ENCODE measurements at places on chromosomes 6 and 20.
A peak's percentile ranks its signal among the peaks of the same experiment; 100 is the strongest.

- DNase-seq, result no peak
Measured at GRCh38 chr6:30769853-30770524, 25.6 kb upstream of the IER3 start.

GRCh38 chr6:8758412-8758811 lies 323.1 kb upstream of the SLC35B3 start:
- DNase-seq, result no peak

- DNase-seq, result peak; percentile 24
Measured at GRCh38 chr6:6610031-6610591, 21.6 kb downstream of the LY86 start.

DNA sequence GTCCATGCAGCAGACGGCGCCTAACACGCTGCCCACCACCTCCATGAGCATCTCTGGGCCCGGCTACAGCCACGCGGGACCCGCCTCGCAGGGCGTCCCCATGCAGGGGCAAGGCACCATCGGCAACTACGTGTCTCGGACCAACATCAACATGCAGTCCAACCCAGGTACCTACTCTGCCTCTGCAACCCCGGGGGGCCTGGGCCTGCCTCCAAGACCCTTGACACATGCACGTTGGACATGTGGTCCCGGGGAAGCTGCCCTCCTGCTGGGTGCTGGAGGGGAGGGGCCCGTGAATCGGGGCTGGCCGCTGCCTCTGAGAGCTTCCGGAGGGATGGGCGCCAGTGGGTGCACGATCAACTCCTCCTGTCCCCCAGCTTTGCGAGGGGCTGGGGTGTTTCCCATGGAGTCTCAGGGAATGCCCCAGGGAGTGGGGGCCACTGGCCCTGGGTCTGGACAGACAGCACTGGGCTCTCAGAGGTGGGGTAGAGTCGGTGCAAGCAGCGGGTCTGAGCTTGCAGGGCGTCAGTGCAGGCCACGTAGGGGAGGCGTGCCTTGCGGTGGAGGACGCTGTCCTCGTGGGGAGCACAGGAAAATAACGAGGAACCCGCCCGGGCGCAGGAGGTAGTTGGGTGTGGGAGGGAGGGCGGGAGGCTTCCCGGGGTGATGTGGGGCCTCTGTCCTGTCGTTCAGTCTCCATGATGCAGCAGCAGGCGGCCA lies 19.4 kb downstream of the SS18L1 start:
- no peak for DNase-seq

DNA sequence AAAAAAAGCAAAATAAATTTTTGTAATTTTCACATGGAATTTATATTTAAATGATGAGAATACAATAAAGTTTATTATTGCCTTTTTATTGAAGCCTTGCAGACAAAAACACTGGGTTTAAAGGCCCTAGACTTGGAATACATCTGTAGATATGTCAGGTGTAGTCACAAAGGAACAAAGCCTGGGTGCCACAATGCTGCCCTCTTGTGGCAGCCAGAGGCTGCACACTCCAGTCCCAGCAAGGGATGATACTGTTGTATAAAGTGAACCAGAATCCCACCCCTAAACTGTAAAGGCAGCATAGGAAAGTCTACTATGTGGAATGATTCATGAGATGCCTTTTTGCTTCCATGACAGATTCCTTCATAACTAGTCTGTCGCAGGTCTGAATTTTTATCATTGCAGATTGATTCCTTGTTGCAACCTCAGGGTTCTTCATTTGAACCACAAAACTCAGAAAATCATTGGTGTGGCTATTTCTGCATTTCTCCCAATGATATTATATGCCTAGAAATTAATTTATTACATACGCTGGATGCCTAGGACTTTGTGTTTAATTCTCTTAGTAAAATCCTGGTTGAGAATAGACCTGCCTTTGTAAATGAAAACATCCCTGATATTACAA lies 37.0 kb downstream of the MAK start:
- peak; percentile 64 for DNase-seq

- no peak for DNase-seq
Measured at GRCh38 chr6:72890671-72891070, 268.8 kb downstream of the KCNQ5 start.

- DNase-seq, result no peak
Measured at GRCh38 chr6:137677709-137678108, 183.5 kb upstream of the OLIG3 start.

GRCh38 chr6:14871221-14871620 lies 374.6 kb upstream of the JARID2 start:
- no peak for DNase-seq

- DNase-seq, result no peak
Measured at GRCh38 chr6:142848156-142848555, 96.8 kb downstream of the HIVEP2 start.

GRCh38 chr20:4112481-4113421 lies 97.4 kb upstream of the RNF24 start:
- no peak for DNase-seq

GRCh38 chr6:43627008-43627825 lies 1.8 kb downstream of the GTPBP2 start:
- DNase-seq, result no peak

DNA sequence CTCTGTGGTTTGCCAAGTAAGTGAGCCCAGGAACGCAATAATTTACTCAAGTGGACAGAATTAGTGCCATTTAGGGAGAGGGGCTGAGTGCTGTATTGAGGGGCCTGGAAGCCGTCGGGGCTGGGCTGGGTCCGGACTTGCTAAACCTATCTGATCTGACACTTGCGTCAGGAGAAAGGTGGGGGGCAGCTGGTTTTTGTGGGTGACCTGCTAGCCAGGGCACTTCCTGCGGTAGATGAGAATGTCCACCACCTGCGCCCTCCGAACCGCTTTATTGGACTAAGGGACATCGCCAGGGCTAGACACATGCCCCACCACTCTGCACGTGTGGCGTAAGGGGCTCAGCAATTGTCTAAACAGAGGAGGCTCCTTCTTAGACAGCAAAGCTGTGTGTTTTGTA lies 139.1 kb downstream of the CDH4 start:
- DNase-seq, result no peak

DNA sequence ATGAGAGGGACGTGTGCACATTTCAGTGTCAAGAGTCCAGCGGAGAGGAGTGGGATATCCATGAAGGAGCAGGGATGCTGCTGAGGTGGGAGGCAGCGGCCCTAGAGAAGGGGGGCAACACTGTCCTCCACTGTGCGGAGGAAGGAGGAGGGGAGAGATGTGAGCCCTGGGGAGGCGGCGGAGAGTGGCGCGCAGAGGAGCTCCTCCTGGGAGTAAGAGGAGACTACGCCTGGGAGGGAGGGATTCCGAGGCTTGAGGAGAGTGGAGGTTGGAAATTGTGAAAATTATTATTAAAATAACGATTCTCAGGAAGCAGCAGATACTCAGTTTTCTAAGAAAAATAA lies 142.7 kb downstream of the CEP57L1 start:
- DNase-seq, result no peak

DNA sequence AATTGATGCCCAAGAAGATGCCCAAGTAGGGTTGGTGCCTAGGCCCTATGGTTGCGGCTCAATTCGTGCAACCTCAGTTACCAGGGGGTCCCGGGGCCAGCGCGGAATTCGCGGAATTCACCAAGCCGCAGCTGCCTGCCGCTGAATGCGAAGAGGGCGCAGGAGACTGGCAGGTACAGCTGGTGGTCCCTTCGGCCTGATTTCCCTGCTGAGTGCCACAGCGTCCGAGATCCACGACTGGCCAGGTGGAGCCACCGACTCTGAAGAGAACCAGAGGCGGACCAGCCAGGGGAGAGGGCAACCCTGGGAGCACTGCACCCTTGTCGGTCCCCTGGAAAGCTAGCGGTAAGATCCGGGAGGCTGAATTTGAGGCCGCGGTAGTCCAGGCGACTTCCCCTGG lies 6.8 kb upstream of the TFAP2D start:
- DNase-seq, result no peak

- DNase-seq, result no peak
Measured at GRCh38 chr6:47202644-47203205, 107.0 kb downstream of the TNFRSF21 start.

DNA sequence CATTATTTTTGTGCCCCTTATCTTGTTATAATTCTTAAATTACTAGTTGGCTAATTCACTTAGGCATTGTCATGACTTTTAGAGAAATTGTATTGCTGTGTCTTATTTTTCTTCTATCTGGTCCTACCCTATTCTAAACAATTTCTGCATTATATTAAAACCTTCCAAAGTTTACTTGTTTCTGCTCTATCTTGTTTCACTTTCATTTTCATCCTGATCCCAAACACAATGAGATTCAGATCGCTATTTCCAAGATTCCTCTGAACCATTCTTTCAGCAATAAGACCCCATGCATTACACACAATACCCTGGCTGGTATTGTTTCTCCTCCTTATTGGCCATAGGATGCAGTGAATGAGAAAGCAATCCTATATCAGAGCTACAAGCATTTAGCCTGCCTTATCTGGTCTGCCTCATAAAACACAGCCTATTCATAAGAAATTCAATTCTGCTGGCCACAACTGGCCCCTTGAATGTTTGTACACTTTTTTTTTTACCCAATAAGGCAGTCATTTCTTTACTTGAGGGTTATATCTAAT lies 69.9 kb upstream of the POU3F2 start:
- DNase-seq, result no peak

DNA sequence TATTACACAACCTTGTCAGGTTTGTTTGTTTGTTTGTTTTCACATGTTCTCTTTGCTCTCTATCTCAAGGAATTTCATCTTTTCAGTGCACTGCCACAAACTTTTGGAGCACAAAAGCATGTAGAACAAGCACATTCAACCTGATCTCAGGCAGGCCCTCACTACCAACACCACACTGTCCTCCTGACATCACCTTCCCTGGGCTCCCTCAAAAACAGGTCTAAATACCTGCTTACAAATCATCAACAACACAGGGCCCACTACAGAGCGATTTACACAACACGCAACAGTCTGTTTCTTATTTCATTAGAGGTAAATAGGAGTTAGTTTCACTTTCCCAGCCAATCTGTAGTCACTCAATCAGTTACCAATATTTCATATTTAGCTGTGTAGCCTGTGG lies 241.4 kb downstream of the EPHA7 start:
- DNase-seq, result no peak

GRCh38 chr6:148177589-148178233 lies 164.9 kb upstream of the SASH1 start:
- DNase-seq, result peak; percentile 25

DNA sequence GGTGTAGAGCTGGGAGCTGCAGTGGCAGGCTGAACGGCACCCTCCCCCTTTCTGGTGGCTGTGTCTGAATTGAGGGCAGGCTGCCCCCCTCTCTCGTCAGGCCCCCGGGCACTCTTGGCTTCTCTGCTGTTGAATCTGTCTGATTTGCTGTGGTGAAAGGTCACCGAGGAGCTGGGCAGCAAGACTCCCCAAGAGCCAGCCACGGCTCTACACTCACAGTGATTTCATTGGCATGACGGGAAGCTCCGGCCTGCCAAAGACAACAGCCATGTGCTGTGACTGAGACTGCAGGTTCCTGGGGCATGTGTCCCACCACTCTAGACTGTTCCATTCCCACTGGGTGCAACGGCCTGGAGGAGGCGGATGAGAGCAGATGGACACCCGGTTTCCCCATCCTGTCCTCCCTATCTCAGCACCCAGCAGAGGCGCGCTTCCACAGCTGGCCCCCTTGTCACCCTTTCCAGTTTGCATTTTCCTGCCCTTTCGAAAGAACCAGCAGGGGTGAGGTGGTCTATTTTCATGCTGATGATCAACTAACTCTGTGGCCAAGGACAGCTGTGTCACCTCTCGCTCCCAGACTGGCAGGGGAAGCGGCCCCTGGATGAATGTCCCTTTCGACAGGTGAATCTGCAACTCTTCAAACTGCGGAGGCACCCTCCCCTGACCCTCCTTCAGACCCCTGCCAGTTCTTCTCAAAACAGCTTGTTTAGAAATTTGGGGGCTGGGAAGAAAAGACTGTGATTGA lies 2.2 kb downstream of the APCDD1L start:
- no peak for DNase-seq

DNA sequence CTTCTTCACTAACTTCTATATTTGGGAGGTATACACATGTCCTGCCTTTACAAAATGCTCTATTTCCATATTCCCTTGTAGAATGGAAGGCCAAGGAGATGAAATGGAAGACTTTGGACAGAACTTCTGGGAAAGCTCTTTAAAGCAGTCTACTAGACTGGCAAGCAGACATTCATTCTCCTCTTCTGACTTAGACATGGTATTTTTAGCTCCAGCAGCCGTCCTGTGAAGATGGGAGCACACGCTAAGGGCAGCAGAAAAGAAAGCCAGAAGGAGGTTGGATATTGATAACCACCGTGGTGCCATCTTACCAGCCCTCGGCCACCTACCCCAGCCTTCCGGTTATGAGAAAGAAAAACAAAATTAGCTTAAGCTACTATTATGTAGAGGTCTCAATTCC lies 70.1 kb upstream of the E2F3 start:
- no peak for DNase-seq

- DNase-seq, result no peak
Measured at GRCh38 chr6:25340431-25341202, 61.4 kb downstream of the CARMIL1 start.

DNA sequence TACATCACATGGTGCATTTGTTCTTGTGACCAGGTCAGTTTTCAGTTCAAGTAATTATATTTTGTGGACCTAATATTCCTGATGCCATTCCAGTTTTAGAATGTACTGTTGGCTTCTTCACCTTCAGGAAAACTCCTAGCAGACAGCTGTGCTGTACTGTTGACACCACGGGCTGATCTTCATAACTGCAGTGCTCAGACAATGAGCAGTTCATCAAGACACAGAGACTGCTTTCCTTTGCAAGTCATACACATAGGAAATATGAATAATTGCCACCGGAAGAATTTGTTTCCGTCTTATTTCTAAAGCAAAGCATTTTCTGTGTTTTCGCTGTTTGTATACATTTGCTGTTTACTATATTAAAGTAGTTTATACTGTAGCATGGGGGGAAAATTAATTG lies 89.8 kb downstream of the C6orf118 start:
- no peak for DNase-seq

GRCh38 chr20:31560094-31560745 lies 44.9 kb upstream of the ID1 start:
- DNase-seq, result peak; percentile 81

GRCh38 chr6:151349651-151350270 lies 41.6 kb downstream of the ZBTB2 start:
- no peak for DNase-seq

- DNase-seq, result no peak
Measured at GRCh38 chr20:41902346-41902745, 284.2 kb upstream of the CHD6 start.

DNA sequence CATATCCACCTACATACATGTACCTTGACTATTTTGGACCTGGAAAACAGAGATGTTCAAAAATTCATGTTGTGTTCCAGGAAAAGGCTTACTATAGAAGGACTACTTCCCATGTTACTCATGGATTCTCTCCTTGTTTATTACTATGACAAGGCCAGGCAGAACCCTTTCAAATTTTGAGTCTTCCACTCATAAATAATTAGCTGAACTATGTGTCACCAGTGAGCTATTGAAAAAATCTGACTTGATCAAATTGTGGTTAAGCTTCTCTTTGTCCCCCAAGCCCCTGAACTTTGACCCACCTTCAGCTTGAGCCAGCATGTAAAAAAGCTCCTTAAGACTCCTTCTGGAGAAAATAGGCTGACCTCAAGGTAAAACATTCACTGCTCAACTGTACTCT lies 1142.8 kb upstream of the EYS start:
- no peak for DNase-seq
